Skin of body (tissue), 3 donors: ENCODE measurements at places on chromosomes 6 and 20. TPM values are rescaled to one million over a fixed set of nuclear protein-coding genes. Genes with fewer than 3 reads are reported as not detected.

GRCh38 chr6:25057111-25057905 lies 121.5 kb upstream of the RIPOR2 start:
- DNase-seq = peak; percentile 84

- no peak for DNase-seq
Measured at GRCh38 chr20:35006531-35006971, 50.9 kb downstream of the MYH7B start.

DNA sequence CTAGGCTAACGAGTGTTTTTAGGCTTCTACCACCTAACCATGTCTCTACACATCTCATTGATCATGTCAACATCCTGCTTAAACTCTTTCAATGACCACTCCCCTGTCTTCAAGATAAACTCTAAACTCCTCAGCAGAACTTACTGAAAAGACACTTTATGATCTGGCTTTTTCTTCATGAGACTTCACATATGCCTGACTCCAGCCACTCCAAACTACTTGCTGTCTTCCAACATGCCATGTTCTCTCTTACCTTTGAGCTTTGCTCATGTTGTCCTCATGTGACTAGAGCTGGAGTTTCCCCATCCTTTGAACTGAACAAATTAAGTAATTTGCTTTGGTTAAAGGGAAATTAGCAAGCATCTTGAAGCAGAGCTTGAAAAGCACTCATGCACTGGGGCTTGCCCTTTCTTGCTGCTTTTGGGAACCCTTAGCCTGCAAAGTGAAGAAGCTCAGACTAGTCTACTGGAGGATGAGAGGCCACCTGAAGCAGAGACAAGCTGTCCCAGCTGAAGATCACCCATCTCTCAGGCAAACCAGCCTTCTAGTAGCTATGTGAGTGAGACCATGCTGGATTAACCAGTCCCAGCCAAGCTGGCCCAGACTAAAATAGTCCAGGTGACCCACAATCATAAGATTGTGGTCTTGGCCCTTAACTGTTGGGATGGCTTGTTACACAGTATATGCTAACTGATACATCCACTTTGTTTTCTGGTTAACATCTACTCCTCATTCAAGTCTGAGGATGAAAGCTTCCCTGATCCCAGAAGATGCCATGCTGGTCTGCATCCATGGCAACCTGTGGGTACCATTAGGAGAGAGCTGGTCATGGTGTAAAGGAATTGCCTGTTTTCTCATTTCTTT lies 235.8 kb downstream of the GMPR start:
- no peak for DNase-seq

- DNase-seq = no peak
Measured at GRCh38 chr6:18477301-18477941, 90.3 kb downstream of the RNF144B start.

- no peak for DNase-seq
Measured at GRCh38 chr6:17904491-17905120, 82.8 kb downstream of the KIF13A start.

- no peak for DNase-seq
Measured at GRCh38 chr6:120219339-120219738, 869.8 kb upstream of the MAN1A1 start.

GRCh38 chr20:53883098-53883911 lies 187.1 kb downstream of the BCAS1 start:
- no peak for DNase-seq

GRCh38 chr6:159103396-159104162 lies 58.8 kb upstream of the TAGAP start:
- DNase-seq = no peak

DNA sequence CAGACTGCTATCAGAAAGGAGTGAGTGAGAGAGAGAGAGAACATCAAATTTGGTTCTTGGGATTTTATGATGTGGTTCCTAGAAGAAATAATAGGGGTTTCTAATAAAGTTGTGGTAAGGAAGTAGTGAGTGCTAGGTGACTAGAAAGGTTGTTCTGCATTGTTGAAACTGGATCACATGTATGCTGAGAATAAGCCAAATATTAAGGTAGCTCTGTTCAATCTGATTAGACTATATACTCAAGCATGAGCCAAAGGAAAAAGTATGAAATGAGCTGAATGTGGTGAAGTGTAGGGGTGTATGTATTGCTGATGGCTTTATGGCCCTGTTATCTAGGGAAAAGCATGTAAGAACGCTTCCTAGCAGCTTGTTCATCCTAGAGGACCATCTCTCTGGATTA lies 63.0 kb upstream of the IMPG1 start:
- DNase-seq = no peak

GRCh38 chr6:9984607-9985006 lies 430.3 kb downstream of the TFAP2A start:
- DNase-seq = no peak

GRCh38 chr6:120384671-120385070 lies 949.6 kb downstream of the TBC1D32 start:
- DNase-seq = no peak

GRCh38 chr6:166611631-166612030 lies 15.4 kb downstream of the RPS6KA2 start:
- no peak for DNase-seq

DNA sequence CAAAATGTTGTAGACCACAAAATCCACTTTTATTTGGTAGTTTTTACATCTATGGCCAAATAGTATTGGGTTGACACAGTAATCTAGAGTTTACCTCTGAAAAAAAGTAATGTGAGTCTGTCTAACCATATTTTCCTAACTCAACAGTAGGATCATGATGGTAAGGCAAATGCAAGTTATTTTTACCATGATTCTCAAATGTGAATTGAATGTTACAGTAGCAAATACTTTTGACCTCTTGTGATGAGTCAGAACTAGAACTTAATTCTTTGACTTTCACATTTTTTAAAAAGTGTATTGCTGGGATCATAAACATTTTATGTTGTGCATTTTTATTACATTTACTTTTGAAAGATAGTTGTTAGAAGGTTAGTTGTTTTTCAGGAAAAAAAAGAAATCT lies 22.0 kb downstream of the RNF146 start:
- DNase-seq = no peak

DNA sequence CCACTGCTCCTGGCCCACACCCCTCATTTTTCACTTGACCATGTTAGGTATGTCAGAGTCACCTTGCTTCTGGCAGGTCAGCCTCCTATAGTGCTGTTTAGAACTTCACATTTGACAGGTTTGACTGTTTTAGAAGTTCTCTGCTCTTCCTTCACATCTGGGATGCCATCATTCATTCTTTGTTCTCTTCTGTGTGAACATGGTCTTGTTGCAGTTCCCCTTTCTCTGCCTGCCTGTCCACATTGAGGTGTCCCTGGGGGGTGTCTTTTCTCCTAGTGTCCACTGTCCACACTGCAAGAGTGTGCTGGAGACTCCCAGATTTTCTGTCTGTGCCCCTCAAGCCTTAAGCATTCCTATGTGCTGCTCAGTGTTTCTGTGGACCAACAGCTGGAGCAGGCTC lies 89.5 kb downstream of the JARID2 start:
- DNase-seq = no peak

DNA sequence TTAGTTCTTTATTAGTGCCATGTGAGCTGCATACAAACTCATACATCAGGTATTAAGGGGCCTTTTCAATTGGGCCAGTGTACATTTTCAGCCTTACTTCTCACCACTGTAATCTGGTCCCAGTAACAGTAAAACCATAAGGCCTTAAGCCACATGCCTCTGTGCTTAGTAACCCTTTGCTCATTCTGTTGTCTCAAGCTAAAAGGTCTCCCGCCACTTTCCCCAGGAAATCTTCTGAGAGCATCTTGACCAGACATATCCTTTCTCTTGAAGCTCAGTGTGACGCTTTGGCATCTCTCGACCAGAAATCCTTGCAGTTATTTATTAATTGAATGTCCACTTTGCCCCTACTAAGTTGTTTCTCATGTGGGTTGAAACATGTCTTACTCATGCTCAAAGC lies 68.0 kb downstream of the CYP39A1 start:
- DNase-seq = no peak

DNA sequence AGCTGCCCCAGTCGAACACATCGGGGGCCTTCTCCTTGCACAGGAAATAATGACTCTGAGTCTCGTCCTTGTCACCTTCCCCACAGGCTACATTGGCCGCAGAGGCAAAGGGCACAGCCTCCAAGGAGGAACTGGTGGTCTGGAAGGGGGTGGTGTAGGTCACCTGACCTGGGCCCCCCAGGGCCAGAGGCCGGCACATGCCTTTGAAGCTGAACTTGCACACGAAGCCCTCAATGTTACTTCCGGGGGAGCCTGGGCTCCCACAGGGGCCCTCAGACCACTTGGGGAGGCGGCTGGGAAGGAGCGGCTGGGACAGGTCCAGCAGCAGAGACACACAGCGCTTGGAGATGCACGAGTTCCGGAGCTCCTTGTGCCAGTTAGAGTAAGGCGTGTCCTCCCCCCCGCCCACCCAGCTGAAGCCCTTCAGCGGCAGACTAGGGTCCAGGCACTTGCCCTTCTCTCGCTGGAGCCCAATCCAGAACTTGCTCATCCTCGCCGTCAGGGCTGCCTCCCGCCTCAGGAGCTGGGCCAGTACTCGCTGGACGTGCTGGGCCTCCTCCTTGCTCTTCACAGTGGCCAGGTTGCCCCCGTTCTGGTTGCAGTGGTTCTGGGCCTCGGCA lies 578 bp downstream of the CD93 start:
- DNase-seq = no peak

DNA sequence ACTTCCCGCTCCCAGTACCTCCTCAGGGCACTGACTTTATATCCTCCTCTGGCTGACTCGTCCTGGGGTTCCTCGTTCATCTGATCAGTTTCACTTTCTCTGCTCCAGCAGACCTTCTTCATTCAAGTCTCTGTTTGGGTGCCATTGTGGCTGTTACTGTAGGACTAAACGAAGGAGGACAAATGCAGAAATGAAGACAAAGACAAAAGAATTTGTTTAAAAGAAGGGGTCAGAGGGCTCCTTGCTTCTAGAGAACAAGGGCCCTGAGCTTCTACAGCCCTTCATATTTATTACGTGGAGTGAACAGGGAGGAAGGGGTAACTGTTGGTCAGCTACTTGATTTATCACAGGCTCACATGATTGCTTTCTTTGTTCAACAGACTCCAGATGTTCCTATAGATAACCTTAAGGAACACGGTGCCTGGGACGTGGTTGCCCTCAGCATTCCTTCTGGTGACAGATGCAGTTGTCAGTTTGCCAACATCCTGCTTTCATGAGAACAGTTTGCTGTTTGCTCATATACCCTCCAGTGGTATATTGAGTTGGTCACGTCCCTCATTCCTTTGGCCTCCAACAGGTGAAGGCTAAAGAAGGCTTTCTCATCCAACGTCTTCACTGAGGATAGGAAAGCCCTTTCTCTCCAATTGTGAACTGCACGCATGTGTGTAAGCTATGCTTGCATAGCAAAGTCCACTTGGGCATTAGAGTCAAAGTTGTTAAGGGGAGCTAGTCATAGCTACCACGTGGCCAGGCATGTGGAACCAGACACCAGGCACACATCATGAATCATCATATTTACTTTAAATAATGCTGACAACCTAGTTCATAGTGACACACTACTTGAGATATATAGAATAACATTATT lies 69.1 kb upstream of the BTN3A2 start:
- DNase-seq = no peak

DNA sequence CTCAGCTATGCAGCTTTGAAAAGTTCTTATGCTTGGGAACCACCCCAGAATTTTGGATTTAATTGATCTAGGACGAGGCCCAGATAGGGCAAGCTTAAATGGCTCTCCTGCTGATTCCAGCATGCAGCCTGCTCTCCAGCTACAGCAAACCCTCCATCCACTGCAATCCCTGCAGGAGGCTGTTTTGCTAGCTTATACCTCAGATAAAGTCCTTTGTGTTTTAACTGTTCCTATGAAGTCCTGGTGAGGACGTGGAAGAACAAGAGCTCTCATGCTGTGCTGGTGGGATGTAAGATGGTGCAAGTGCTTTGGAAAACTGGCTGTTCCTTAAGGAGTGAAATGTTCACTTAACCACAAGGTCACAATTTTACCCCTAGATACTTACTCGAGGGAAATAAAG lies 25.5 kb upstream of the NXT1 start:
- DNase-seq = no peak

- no peak for DNase-seq
Measured at GRCh38 chr6:45483501-45483900, 105.8 kb upstream of the SUPT3H start.

GRCh38 chr6:159761129-159761872 lies 544 bp upstream of the ACAT2 start:
- DNase-seq = no peak

DNA sequence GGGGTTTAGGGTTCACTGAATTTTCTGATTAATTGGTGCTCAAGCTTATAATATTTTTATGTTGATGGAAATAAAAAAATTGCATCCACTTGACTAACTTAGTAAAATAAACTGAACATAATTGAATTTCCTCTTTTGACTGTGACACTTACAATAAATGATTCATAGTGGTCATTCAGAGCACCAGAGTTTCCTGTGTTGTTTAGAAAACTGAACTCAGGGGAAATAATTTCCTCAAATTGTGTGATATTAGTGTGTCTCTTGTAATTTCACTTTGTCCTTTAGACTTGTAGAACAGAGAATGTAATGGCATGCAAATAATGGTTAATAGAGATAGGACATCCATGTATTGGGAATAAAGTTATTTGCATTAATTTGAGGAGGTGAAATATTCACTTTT lies 319.7 kb upstream of the MAN1A1 start:
- no peak for DNase-seq

GRCh38 chr20:36336954-36337704 lies 31.0 kb downstream of the DLGAP4 start:
- no peak for DNase-seq

DNA sequence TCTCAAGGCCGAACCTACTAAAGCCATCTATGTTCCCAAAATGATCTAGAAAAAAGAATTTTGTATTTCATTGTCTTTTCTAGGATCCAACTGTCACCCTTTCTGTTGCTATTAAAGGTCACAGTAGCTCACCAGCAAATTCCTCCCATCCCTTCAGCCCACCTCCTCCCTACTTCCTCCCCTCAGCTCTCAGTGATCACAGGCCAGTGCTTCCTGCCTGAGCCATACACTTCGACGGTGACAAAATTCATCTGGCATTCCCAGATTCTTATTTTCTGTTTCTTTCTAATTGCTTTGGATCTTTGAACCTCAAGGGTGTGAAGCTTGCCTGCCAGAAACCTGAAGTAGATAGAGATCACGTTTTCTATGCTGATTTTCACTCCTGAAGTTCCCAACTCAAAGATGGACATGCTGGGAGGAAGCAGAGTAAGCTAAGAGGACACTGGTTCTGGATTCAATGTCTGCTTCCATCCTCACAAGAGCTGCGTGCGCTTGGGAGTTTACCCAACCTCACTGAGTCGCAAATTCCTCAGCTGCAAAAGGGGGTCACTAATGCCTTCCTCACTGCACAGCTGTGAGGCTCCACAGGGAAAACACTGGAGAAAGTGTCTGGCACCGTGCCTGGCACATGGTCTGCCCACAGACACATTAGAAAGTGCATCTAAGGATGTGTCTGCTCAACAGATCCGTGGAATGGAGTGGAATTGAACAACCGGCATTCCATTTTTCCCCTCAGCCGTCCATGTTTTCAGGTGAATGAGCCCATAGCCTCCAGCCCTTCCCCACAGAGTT lies 34.5 kb downstream of the MDGA1 start:
- DNase-seq = no peak

Gene SLC17A1
- not detected for total RNA-seq

Gene TMC2
- total RNA-seq = 0.10 TPM

Gene PSORS1C2
- 2.9 TPM for total RNA-seq

Gene SOBP
- total RNA-seq = 5.9 TPM

Gene HLA-F
- 14.7 TPM for total RNA-seq

Gene GNAS-AS1
- 1.3 TPM for total RNA-seq

Gene KIF25
- total RNA-seq = not detected

Gene FRK
- 3.6 TPM for total RNA-seq

Gene RALGAPB
- total RNA-seq = 36.1 TPM

Gene CPXM1
- 30.5 TPM for total RNA-seq

Gene OXT
- not detected for total RNA-seq

Gene PROKR2
- not detected for total RNA-seq

Gene PGC
- total RNA-seq = not detected

Gene ADGRF1
- 0.10 TPM for total RNA-seq

Gene EYA4
- 5.7 TPM for total RNA-seq

Gene ENTPD6
- 20.3 TPM for total RNA-seq

Gene GGTLC1
- not detected for total RNA-seq
